Stimulated activated CD8-positive, alpha-beta memory T cell treated with anti-CD3 and anti-CD28 coated beads, Interleukin-15, amount 100 ng/mL, for 48 hours (primary cell): ENCODE measurements at places on chromosomes 7 and 10.

GRCh38 chr7:147756300-147756699 lies 834.3 kb upstream of the C7orf33 start:
- DNase-seq = no peak

DNA sequence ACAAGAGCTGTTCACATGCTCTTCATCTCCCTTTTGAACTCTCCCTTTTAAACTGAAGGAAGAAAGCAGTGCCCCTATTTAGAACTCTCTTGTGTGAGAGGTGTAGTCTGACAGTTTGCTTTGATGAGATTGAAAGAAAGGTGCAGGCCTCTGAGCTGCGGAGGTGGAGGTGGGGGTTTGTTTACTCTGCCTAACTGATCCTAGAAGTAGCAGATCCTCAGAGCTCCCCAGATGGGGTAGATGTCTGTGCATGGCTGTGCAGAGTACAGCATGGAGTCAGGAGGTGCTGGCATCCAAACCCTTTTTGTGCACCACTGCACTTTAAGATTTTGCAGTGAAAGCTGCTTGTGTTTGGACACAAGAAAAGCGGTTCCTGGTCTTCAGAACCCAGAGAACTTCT lies 58.3 kb downstream of the MINDY4 start:
- no peak for DNase-seq

DNA sequence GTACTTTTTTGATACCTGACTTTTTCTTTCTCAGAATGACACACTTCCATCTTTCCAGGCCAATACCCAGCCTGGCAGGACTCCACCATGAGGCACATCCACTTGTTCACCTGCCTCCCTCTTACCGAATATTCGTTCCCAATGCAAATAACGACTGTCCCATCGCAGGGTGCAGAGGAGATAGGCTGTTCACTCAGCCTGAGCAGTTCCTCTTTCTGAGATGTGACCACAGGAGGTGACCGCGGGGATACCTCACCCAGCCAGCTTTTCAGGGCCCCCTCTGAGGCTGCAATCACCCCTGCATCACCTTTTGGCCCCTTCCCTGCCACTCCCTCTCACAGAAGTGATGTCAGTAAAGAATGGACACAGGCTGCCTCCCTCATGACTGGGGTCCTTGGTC lies 28.3 kb downstream of the PTPRN2 start:
- no peak for DNase-seq

- no peak for DNase-seq
These were observed 633.9 kb upstream of the POT1 start for GRCh38 chr7:125563557-125563956.

GRCh38 chr10:125639846-125640245 lies 43.1 kb downstream of the TEX36 start:
- no peak for DNase-seq

DNA sequence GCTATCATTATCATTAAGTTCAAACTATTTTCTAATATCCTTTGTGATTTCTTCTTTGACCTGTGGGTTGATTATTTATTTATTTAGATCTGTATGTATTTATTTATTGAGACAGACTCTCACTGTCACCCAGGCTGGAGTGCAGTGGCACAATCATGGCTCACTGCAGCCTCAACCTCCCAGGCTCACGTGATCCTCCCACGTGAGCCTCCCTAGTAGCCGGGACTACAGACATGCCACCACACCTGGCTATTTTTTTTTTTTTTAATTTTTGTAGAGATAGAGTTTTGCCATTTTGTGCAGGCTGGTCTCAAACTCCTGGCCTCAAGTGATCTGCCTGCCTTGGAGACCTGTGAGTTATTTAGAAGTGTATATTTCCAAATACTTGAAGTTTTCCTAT lies 28.7 kb upstream of the MRPS16 start:
- DNase-seq = no peak

DNA sequence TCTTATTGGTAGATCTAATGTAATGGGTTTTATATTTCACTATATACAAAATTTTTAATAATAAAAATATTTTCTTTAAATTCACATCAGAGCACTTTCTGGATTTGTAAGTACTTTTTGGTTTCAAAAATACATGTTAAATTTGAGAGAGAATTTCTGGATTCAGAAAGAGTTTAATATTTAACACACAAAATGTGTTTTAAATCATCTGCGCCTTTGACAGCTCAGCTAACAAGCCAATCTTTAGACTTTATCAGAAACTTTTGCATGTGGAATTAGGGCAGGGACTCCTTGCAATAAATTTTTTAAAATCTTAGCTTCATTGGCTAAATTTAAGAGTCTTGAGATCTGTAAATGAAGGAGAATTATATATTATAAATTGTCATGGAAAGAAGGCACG lies 32.7 kb upstream of the RHOBTB1 start:
- no peak for DNase-seq

DNA sequence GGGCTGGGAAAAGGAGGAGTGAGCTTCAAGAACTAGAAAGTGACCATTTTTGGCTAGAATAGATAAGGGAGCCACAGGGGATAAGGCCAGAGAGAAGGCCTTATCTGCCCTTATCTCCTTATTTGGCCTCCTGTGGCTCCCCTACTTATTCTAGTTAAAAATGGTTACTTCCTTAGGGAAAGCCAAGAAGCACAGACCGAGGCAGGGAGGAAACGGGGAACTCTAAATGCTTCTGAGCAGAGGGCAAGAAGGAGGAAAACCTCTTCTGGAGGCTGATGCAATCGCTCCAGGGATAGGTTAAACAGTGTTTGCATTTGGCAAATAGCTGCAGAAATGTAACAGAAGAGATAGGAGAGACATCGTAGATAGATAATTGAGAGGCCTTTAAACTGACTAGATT lies 18.6 kb downstream of the NRP1 start:
- no peak for DNase-seq

- DNase-seq = no peak
These were observed 20.8 kb upstream of the OPTN start for GRCh38 chr10:13078912-13079775.

- no peak for DNase-seq
These were observed 134.7 kb downstream of the ADAM12 start for GRCh38 chr10:126253611-126253998.
